ENCODE measurements at places on chromosomes 2 and 18.

GRCh38 chr2:43225788-43226557, 433 bp downstream of the ZFP36L2 start:
- DNase-seq, result peak; percentile 35

GRCh38 chr2:84901593-84902120, 3.8 kb upstream of the TMSB10 start:
- no peak for DNase-seq

- DNase-seq, result no peak
Measured at GRCh38 chr2:75041731-75042600, 83.5 kb downstream of the POLE4 start.

DNA sequence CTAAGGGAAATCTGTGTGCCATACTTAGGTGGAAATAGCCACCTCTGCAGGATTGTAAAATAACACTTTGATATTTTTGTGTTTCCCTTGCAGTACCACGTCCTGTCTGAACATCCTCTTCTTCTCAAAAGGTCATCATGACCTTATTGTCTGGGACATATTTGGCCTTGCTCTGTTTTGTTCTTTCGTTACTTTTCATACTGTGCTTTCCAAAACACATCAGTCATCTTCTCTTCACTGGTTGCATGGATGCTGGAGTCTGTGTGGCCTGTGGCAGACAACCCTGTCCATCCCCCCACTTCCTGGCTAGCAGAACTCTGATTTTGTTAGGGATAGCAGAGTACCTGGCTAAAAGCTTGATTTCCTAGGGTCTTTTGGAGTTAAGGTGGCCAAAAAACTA, 9.4 kb upstream of the GREB1 start:
- no peak for DNase-seq

- DNase-seq, result no peak
Measured at GRCh38 chr2:64989982-64990614, 899 bp downstream of the SLC1A4 start.

GRCh38 chr2:230693411-230693810, 19.2 kb upstream of the CAB39 start:
- no peak for DNase-seq

DNA sequence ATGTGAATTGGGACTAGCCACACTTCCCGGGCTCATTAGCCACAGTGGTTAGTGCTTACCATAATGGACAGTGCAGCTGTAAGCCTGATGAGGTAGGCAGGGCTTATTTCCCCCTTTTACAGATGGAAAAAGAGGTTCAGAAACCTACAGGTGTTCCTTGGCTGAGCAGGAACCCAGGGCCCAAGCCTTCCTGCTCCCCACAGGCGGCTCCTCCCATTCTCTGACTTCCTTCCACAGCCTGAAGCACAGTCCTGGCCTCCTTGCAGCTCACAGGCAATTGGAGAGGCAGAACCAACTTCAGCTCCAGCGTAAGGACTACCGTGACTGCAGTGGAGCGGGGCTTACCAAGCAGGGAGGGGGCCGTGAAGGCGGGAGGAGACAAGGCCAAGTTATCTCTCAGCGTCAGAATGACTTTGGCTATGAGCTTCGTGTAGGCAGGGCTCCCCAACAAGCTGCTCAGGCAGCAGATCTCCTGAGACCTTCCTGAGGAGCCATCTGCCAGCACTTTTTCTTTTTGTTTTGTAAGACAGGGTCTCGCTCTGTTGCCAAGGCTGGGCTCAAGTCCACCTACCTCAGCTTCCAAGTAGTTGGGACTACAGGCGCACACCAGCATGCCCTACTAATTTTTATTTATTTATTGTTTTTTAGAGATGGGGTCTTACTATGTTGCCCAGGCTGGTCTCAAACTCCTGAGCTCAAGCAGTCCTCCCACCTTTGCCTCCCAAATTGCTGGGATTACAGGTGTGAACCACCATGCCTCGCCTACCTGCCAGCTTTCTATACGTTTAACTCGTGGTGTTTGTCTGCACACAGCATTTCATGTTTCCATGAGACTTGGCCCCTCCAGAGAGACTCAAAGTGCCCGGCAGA, 34.2 kb upstream of the NT5DC4 start:
- no peak for DNase-seq

DNA sequence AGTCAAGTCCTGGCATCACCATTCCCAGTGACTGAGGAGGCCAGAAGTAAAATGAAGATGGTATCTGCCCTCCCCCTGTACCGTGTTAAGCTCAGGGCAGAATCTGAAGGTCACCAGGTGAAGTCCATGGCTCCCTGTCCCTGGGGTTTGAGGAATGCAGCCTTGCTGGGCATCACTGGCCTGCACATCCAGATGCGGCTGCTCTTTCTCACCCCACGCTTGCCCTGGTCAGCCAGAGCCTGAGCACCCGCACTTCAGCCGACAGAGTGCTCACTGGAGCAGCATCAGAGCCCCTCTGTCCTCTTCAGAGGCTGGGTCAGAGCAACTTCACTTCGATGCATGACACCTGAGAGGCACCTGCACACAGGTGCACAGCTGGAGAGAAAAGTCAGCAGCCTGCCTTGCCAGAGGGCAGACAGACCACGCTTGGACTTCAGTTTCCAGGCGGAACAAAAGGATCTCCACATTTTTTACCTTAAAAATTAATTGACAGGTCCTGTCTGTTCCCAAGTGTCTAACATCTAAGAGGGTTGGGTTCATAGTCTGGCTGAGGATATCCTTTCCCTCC, 267.3 kb downstream of the ANAPC1 start:
- no peak for DNase-seq

DNA sequence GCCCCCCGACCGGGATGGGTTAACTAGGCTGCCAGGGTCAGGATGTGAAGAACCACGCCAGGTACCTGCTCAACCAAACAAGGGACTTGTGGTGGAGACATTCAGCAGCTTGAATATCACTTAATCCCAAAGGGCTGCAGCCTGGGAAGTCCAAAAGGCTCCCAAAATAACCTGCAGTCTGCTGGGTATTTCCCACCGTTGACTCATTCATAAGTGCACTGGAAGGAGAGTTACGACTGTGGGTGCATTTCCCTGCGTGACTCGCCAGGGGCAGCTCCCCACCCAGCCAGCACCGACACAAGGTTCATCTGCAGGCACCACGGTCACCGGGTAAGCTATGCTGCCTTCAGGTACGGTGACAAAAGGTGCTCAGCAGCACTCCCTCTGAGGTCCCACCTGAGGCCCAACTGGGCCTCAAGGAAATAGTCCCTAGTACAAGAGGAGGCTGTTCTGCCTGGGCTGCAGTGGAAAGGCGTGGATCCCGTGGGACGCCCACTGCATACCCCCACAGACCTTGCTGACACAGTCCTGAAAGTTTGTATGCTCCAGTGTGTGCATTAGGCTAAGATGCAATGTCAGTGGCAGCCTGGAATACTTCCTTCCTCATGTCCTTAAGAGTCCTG, 86.5 kb downstream of the UXS1 start:
- peak; percentile 29 for DNase-seq

DNA sequence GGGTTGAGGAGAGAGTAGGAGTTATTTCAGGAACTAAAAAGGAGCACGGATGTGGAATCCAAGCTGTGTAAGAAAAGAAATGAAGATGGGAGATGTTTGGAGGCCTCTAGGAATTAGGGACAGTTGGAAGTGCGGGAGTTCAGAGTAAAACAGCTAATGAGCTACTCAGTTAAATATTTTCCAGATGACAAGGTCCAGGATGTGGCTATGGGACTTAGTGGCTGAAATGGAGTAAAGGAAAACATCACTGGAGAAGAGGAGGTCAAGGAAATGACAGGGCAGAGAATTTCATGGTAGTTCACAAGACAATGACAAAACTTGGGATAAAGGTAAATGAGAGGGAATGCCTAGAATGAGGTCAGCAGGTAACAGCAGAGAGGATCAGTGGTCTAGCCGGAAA, 13.0 kb downstream of the GPR155 start:
- no peak for DNase-seq

- DNase-seq, result no peak
Measured at GRCh38 chr2:60735496-60736250, 20.4 kb upstream of the PAPOLG start.

- DNase-seq, result no peak
Measured at GRCh38 chr2:166463640-166464039, 30.4 kb downstream of the SCN7A start.

DNA sequence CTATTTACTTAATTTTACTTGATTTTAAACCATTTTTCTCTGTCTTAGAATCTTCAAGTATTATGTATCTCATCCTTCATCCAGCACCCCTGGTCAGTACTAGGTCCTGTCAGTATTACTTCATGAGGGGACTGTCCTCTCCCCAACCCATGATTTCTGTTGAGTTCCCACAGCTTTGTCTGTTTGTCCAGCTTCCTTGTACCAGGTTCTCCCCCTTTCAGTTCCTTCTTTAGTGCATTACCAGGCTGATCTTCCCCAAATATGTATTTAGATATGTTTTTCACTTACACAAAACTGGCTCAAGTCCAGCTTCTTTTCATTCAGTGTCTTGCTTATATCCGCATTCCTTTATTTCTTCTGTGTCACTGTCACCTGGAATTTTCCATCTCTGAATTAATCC, 13.8 kb upstream of the TTC27 start:
- no peak for DNase-seq

DNA sequence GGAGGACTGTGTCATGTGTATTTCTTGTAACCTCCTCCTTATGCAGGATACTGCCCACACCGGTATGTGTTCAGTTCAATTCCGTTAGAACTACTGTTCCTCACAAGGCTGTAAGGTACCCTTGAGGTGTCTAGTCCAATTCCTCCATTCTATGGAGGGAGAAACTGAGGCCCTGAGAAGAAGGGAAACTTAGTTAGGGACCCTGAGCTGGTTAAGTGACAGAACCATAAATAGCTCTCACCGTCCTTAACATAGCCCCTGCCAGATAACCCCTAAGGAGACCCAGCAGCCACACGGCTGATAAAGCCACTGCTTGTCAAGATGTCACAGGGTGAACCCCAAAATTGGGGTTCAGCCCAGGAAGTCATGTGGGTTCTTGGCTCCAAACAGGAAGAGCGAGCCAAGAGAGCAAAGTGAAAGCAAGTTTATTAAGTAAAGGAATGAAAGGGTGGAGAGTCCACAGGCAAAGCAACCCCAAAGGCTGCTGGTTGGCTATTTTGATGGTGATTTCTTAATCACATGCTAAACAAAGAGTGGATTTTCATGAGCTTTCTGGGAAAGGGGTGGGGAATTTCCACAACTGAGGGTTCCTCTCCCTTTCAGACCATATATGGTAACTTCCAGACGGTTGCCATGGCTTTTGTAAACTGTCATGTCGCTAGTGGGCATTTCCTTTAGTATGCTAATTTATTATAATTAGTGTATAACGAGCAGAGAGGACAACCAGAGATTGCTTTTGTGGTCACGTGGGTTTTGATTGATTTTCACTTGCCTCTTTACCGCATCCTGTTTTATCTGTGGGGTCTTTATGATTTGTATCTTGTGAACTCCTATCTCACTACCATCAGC, 83.4 kb upstream of the RTN4 start:
- no peak for DNase-seq

GRCh38 chr18:12574494-12575185, 83.3 kb downstream of the SPIRE1 start:
- DNase-seq, result no peak

GRCh38 chr2:240348522-240348921, 86.9 kb upstream of the GPC1 start:
- DNase-seq, result no peak

DNA sequence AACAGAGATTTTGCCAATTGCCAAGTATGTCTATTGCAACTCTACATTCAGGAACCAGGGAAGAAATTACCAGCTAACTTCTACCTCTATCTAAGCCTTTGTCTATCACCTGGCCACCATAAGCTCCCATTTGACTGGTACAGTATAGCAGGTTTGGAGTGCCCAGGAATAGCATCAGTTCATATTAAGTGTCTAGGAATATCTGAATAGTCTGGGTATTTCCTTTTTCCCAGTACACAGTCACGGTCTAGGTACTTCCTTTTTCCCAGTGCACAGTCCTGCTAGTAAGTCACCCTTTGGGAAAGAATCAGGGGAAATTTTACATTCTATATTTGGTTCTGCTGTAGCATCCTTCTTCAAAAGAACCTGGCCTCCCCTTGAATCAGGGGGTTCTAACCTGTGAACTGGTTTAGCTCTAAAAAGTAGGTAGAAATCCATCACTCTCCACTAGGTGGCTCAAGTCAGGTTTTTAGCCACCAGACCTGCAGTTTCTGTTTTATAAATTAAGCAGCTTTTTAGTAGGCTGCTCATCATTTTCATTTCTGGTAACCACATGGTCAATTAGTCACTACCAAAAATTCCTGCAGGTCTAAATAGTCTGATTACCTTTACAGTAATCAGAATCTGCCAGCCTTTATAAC, 49.3 kb upstream of the DNAJC10 start:
- DNase-seq, result no peak

GRCh38 chr2:160278101-160278878, 78.2 kb upstream of the ITGB6 start:
- no peak for DNase-seq

GRCh38 chr2:201114846-201115245, 1.1 kb upstream of the CFLAR start:
- no peak for DNase-seq

DNA sequence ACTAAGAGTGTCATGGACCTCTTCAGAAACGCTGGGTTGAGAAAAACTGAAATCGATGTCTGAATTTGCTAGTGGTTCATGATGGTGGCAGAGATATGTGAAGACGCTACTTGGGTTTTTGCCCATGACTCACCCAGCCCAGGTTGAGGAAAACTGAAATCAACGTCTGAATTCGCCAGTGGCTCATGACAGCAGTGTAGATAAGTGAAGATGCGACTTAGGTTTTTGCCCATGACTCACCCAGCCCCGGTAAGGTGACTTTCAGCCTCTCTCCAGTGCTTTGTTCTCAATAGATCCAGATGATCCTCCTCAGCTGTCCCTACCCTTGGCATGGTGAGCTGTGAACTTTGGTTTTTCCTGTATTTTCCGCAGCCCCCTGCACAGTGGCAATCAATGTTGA, 105.3 kb upstream of the SIX3 start:
- no peak for DNase-seq

DNA sequence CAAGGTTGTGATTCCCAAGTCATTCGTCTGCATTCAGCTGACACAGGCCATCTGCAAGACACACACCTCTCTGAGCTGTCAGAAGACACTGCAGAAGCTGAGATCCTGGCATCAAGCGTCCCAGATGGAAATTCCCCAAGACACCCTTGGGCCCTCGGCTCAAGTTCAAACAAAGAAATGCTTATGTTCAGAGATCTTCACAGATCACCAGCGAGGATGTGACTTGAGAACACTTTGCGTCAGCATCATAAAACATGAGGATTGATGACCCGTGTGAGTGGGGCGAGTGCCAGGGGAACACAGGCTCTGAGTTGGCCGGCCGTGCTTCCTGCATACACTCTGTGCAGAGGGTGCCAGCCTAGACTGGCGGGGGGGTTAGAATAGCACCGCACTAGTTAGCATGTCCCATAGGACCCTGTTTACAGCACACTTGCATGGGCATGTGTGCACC, 36.8 kb downstream of the KCNIP3 start:
- no peak for DNase-seq
